NCI-H1436 (cell line): ENCODE measurements at places on chromosomes 7 and 10.
A peak's percentile ranks its signal among the peaks of the same experiment; 100 is the strongest.

GRCh38 chr10:60664859-60665258 is 113.4 kb upstream of the CDK1 start:
- no peak for DNase-seq

GRCh38 chr7:83837683-83838082 is 188.7 kb upstream of the SEMA3E start:
- no peak for DNase-seq

DNA sequence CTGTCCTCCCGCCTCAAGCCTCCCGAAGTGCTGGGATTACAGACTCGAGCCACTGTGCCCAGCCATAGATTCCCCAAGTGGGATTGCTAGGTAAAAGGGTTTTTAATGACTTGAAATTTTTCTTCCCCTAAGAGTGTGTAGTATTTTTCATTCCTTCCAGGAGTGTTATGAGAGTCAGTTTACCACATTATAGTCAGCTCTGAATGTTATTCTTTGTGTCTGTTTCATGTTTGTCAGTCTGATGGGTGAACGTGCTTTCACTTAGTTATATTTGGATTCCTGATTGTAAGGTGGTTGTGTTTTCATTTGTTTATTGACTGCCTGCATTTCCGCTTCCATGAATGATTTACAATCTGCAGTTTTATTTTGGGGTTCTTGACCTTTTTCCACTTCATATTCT is 6.3 kb downstream of the ZNF212 start:
- no peak for DNase-seq

GRCh38 chr7:85736085-85736484 is 549.2 kb upstream of the SEMA3D start:
- no peak for DNase-seq

GRCh38 chr7:46651070-46651469 is 730.0 kb upstream of the IGFBP3 start:
- DNase-seq, result no peak

- no peak for DNase-seq
These were observed 25.1 kb downstream of the HDAC9 start for GRCh38 chr7:18520450-18521235.

DNA sequence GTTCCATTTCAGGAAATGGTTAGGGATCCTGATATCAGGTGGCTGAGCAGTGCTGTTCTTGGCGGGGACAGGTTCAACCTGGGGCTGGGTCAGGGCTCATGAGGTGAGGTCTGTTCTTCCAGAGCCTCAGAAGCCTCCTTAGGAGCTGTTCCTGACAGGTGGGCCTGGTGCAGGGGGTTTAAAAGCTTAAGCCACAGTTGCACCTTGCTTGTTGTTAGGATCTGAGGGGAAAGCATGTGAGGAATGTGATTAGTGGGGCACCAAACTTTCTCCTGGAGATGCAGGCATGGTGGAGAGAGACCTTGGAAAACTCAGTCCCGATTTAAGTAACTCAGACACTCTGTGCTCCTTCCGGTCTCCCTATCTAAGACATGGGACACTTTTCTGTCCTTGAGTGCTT is 18.7 kb upstream of the CRHR2 start:
- DNase-seq, result no peak

GRCh38 chr10:104483582-104483981 is 129.9 kb downstream of the CFAP58 start:
- no peak for DNase-seq

GRCh38 chr7:105822806-105823205 is 53.6 kb downstream of the ATXN7L1 start:
- no peak for DNase-seq

DNA sequence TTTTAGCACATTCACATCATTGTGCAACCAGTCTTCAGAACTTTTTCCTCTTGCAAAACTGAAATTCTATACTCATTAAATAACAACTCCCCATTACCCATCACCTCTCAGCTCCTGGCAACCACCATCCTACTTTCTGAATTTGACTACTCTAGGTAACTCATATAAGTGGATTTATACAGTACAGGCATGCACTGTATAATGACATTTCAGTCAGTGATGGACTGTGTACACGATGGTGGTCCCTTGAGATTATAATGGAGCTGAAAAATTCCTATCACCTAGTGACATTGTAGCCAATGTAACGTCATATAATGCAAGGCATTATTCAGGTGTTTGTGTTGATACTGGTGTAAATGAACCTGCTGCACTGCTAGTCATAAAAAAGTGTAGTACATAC is 60.1 kb downstream of the BTRC start:
- DNase-seq, result no peak

GRCh38 chr7:39310699-39311098 is 255.5 kb upstream of the YAE1 start:
- no peak for DNase-seq

DNA sequence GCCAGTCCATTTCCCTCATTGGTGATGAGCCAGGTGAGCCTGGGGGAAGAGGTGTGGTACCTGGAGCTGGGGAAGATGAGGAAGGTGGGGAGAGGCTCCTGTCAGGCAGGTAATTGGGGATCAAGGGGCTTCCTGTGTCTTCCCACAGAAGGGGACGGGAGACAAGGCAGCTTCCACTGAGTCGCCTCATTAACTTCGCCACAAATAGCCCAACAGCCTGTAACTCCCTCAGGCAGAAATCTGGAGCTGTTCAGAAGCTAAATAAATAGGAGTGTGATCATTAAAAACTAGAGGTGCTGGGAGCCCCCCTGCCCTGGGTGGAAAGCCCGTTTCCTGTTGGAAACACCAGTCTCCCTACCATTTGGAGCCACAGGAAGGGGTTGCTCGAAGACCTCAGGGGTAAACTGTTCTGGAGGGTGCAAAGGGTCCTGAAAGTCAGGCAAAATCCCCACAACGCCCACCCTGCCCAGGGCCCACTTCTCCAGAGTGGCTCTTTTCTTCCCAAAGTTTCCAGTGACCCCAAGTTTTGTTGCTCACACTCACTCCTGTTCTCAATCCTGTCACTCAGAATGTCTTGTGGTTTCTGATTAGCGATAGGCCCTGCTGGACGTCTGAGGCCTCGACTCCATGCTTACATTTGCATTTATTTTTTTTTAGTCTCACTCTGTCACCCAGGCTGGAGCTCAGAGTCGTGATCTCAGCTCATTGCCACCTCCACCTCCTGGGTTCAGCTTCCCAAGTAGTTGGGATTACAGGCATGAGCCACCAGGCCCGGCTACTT is 25.7 kb downstream of the UNC5B start:
- DNase-seq, result no peak

GRCh38 chr7:44259547-44260457 is 59.0 kb downstream of the YKT6 start:
- DNase-seq, result no peak

- no peak for DNase-seq
These were observed 105.9 kb upstream of the SDK1 start for GRCh38 chr7:3195160-3195559.

DNA sequence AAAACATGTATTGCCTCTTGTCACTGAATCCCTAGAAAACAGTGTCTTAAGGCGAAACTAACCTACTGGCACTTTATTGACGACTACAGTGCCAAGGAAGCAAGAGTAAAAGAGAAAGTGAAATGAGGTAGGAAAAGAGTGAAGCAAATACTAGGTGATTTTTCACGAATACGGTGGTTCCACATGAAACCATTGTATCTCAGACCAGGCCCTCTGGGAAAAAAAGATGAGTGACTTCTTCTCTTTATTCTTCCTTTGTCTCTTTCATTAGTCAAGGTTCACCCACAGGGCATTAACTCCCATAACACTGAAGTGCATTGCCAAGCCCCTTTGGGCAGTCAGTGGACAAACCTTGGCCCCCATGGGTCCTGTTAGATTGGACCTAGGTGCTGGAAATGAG is 16.2 kb upstream of the MACC1 start:
- DNase-seq, result no peak

- no peak for DNase-seq
These were observed 31.2 kb downstream of the COL17A1 start for GRCh38 chr10:104054430-104054829.

- peak; percentile 84 for DNase-seq
These were observed 130.5 kb downstream of the CUX1 start for GRCh38 chr7:101947899-101948298.

DNA sequence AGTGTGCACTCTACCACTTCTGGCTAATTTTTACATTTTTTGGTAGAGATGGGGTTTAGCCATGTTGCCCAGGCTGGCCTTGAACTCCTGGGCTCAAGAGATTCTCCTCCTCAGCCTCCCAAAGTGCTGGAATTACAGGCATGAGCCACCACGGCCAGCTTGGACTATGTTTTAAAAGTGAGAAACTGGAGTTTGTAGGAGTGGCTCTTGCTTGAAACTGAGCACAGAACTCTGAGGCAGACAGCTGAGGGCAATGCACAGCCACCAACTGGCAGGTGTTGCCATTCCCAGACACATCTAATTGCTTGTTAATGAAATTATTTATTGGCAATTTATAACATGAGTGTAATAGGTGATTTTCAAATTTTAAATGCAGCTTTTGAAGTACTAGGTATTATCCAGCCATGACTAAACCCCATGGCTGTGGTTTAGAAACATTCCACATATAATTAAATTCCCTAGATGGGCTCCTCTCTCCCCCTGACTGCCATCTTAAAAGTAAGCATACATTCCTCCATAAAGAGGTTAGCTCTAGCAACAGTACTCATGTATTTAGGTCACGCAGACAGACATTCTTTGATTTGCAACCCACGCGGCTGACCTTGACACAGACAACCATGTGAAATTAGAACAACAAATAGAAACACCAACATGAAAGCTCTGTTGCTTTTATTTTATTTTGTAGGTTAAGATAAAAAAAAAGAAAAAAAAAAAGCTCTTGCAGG is 19.8 kb downstream of the PANK1 start:
- DNase-seq, result no peak

- DNase-seq, result no peak
These were observed 16.7 kb downstream of the RET start for GRCh38 chr10:43093423-43094076.

DNA sequence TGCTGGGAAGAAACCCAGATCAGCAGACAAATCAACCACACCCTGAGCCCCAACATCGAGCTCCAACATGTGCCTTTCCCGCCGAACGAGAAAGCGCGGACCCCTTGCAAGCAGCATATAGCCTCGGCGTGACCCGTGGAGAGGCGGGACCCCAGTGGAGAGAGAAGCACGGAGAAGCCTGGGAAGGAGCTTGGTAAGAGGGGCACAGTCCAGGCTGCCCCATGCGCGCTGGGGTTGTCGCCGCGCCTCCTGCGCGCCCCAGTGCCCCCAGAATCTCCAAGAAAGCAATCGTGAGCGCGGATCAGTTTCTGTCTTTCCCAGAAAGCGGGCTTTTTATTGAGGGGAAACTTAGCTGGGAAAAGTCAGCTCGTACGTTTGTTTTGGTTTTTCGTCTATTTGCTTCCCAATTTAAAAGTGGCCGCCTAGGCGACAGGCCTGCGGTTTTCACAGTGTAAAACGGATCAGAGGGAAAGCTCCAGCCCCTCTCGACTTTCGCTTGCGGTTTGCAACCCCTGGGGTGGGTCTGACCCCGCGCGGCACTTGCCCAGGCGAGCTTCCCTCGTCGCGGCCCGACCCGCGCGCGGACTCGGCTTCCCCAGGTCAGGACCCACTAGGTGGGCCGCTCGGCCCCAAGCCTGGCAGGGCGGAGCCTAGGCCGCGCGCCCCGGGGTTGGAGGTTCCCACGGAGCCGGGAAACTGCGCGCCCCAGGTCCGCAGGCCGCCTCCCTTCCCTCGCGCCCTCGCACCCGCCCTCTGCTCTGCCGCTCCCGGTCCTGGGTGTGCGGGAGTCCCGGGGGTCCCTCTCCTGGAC is 31.1 kb downstream of the SKIDA1 start:
- no peak for DNase-seq

- DNase-seq, result peak; percentile 3
These were observed 2.4 kb upstream of the INHBA start for GRCh38 chr7:41705109-41705901.

GRCh38 chr10:16646181-16647059 is 124.7 kb upstream of the C1QL3 start:
- no peak for DNase-seq

DNA sequence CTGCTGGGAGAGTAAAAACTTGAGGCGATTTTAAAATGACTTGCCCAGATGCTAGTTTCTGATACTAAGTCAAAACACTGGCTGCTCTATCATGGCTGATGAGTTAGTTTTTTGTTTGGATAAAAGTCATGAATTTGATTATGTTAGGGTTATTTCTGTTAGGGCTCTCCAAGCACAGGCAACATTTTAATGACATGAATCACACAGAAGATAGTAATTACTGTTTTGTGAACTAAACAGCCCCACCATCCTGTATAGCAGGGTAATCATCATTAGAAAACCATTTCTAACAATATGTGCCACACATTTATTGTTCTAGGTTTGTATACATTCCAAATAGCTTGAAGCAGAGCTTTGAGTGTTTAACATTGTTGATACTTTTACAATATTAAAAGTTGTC is 750.3 kb downstream of the ANKRD7 start:
- no peak for DNase-seq

DNA sequence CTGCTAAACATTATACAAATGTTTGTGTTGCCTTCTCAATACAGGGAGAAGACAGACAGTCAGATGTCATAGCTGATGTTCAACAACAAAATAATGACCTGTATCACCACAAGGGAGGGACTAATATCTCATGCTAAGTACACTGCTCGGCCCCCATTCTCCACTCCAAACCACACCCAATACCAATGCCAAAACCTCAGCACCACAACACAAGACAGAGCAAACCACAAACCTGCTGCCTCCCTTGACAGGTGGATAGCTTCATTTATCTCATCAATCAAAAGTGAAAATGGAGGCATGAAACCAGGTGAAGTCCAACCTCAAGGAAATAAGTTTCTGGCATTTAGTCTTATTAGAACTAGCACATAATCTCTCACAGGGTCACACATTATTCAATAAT is 109.5 kb downstream of the PARD3 start:
- no peak for DNase-seq

GRCh38 chr7:64951250-64951848 is 39.5 kb downstream of the ZNF117 start:
- DNase-seq, result peak; percentile 4

DNA sequence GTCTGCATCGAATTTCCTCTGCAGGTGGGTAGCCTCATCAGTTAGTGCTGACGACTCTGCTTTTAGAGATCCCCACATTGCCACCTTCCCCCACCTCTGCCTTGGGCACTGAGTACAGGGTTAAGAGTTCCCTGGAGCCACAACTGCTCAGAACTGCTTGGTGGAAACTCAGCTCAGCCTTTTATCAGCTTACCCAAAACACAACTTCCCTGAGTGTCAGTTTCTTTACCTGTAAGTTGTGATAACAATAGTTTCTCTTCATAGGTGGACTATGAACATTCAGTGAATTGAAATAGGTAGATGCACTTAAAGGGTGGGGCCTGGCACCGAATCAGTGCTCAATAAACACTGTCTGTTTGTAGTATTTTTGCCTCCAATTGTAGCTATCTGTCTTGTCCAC is 11.3 kb downstream of the ASB13 start:
- no peak for DNase-seq

- DNase-seq, result no peak
These were observed 35.5 kb downstream of the GPRIN2 start for GRCh38 chr10:46520941-46521340.
